ENCODE measurements at places on chromosomes 1 and 21.

GRCh38 chr1:88867743-88868521, 23.4 kb downstream of the GTF2B start:
- peak; percentile 14 for DNase-seq

GRCh38 chr1:170520601-170521000, 11.4 kb upstream of the GORAB start:
- DNase-seq = no peak

DNA sequence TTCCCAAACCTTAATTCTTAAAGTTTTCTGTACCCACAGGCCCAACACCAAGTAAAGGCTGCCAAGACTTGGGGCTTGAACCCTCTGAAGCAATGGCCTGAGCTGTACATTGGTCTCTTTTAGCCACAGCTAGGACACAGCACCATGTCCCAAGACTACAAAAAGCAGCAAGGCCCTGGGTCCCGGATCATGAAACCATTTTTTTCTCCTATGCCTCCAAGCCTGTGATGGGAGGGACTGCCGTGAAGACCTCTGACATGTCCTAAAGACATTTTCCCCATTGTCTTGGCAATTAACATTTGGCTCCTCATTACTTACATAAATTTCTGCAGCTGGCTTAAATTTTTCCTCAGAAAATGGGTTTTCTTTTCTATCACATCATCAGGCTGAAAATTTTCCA, 30.9 kb downstream of the ZNF670 start:
- no peak for DNase-seq

DNA sequence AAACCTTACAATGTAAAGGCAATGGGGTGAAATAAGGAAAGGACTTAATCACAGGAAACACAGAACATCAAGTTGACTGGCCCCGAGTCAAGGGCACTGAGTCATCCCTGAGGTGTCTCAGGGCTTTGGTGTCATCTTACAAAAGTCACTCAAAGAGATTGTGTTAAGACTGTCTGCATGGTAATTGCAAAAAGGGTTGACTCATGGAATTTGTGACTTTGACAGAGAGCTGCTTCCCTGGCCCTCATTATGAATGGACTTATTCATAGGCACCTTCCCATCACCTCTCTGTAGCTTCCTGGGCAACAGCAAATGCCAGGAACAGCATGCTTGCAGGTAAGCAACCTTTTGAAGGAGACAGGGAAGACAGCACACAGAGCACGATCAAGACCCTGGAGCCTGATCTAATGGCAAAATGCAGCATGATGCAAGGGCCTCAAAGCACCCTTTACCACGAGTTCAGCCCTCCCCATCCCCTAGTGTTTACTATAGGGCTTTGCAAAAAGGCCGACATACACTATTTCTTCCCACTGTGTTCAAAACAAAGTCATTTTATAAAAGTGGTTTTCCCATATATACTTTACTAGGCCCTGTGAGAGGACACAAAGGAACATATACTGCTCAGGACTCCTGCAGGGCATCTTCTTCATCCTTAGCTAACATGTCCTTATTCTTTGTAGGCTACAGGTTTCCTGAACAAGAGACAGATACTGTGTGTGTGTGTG, 17.1 kb downstream of the ZP4 start:
- DNase-seq = no peak

Measured in SJSA1 (cell line).